Ammon's horn (tissue), 1 donor: ENCODE measurements at places on chromosomes 3 and 15.

DNA sequence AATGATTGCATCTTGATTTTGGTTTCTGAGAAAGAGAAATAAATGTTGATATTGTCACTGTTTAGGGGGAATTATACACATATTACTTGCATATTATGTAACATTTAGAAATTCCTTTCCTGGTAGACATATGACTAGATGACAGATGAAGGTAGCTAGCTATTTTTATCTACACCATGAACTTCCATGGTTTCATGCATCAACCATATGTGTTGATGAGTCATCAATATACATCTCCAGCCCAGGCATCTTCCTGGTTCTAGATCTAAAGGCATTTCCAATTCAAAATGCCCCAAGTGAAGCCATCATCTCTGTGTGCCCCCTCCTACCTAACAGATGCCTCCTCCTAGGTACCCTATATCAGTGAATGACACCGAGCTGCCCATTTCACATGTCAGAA, 9.5 kb upstream of the ADAMTSL3 start:
- DNase-seq = no peak

GRCh38 chr15:81126892-81127291, 7.2 kb upstream of the CFAP161 start:
- no peak for DNase-seq

DNA sequence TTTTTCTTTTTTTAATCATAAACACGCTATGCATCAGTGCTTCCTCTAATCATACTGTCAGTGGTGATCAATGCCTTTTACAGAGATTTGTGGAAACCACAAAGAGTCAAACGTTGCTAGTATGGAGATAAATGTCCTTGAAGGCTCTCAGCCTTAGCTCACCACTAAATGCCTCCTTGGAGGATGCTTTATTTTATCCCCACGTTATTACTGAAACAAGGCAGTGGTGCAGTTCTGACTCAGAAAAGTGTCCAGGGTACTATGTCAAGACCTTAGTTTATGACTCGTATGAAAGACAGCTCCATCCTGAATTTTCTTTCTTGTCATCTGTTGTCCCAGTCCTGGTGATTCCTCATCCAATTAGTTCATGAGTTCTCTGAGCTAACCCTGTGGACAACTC, 1146.7 kb downstream of the IGSF11 start:
- no peak for DNase-seq

DNA sequence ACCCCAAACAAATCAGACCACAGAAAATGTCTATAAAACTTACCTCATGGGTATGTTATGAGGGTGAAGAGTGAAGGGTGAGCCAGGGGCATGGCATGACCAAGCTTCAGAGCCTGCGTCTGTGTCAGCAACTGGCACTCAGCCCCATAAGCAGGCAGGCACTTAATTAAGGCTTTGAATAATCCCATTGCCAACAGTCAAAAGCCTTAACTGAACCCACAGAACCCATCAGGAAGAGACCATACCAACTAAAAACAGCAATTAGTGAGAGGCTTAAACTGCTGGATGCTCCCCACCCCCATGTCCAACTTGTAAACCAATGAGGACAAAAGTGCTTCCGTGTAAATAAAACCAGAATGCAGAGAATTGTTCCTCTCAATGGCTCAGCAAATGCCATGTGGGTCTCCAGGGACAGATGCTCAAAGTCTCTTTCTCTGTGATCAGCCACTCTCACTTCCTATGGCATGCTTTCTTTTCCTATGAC, 126.0 kb downstream of the MYLK start:
- peak; percentile 45 for DNase-seq

GRCh38 chr3:18111796-18112232, 313.3 kb downstream of the SATB1 start:
- DNase-seq = peak; percentile 12

DNA sequence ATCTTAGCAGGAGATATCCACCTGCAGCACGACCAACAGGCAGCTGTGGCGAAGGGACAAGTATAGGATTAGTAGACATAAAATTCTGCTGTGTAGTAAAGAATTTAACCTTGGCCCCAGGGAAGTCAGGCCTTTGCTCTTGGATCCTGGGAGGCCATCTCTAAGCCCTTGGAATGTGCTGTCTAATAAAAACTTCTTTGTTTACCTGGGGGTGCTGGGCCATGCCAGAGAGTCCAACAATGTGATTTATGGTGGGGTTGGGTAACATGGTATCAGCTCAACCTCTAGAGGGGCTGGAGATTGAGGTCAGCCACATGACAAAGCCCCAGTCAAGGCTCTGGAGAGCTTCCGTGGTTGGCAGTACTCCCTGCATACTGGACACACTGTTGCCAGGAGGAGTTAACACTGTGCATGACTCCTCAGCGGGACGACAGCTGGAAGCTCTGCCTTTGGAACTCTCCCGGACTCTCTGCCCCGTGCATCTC, 52.4 kb downstream of the HEG1 start:
- DNase-seq = peak; percentile 57

DNA sequence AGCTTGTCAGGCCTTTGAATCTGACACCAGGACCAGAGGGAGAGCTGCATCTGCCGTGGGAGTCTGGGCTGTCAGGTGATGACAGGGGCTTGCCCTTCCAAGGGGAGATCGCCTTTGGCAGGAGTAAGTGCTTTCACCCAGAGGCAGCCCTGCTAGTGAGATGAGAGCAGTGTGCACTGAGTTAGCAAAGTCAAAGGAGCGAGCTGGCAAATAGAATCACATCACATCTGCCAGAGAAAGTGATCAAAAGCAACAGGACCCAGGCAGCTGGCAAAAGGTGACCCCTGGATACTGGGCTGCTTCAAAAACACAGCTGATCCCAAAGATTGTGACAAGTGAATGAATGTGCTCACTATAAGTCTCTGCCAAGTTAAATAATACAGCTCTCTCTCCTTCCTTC, 36.1 kb upstream of the PYDC2 start:
- no peak for DNase-seq

- no peak for DNase-seq
These were observed 56.5 kb downstream of the CLDN11 start for GRCh38 chr3:170475092-170475685.

- no peak for DNase-seq
These were observed 31.2 kb downstream of the SPATA12 start for GRCh38 chr3:57091521-57092273.

DNA sequence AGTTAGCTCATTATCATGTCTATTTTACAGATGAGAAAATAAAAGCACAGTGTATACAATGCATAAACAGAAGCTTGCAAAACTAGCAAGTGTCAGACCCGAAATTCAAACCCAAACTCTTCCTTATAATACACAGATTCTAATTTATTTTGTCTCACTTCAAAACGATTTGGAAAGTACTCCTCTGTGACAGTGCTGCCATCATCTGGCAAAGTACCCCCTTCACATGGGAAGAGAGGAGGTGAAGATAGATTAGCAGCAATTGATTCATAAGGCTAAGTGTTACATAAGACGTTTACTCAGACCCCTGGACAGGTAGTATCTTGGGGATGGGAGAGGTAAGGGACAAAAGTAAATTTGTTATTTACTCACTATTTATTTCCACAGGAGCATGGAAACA, 744.0 kb upstream of the SGO1 start:
- peak; percentile 8 for DNase-seq
